SHP77 treated with DMSO at 0.1 percent for 48 hours (cell line): ENCODE measurements at places on chromosomes 11 and 22.

DNA sequence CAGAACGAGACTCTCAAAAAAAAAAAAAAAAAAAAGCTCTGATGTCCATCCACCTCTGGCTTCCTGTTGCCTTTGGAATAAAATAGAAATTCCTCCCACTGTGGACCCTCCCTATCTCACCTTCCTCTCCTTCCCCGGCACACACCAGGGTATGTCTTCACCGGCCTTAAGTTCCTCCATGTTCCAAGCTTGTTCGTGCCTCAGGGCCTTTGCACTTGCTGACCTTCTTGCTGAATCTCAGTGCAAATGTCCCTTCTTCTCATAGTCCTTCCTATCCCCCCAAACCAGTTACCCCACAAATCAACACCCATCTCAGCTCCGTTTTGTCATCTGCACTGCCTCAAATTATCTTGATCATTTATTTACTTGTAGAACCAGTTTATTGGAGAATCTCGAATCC lies 20.6 kb downstream of the IFT27 start:
- no peak for DNase-seq

- DNase-seq = no peak
These were observed 128.8 kb downstream of the SGSM3 start for GRCh38 chr22:40499209-40499623.

GRCh38 chr11:72871119-72871518 lies 56.9 kb downstream of the ATG16L2 start:
- DNase-seq = no peak

DNA sequence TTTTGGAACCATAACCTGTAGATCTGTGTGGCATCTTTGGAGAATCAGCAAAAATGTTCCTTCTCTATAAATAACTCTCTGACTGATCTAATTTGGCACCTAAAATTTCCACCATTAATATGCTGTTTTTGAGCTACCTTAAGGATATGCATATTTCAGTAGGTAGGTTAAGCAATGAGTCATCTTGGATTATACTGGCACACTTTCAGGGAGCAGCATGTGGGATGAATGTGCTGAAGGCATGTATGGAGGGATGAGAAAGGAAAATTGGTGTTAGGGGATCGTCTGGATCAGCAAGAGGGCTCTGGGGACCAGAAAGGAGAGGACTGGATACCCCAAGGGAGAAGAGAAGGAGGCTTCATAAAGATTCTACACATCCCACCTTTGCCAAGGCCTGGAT lies 44.6 kb upstream of the ELF5 start:
- DNase-seq = no peak

- DNase-seq = no peak
These were observed 15.2 kb downstream of the UFD1 start for GRCh38 chr22:19463491-19464469.

- DNase-seq = no peak
These were observed 31.0 kb downstream of the MED17 start for GRCh38 chr11:93814966-93815633.

- DNase-seq = no peak
These were observed 71.7 kb downstream of the PAK1 start for GRCh38 chr11:77402218-77402556.

DNA sequence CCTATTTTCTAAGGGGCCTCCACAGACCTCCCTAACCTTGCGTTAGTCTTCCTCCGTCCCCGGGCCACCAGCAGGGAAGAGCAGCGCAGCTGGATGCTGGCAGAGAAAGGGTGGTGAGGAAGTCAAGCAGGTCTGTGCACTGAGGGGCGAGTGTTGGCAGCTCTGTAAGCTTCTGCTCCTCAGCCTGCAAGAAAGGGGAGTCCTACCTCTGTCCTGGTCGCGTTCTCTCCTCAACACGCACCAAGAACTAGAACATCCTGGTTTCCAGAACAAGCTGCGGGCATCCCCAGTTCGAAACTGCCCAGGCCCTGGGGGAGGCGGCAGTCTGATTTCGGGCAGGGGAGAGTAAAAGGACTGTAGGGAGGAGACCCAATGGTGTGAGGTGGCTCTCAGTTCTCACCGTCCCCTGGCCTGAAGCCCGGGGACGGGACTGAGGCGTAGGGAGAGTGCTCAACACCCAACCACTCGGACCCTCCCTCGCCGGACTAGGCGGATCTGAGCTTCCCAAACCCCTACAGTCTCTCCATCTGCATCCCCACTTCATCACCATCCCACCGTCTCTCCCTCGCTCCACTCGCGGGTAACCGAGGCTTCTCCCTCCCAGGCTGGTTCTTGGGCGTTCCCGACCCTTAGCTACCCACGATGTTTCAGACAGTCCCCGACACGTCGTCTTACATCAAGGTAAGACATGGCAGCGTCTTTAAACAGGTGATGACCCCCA lies 7.7 kb upstream of the FLI1 start:
- no peak for DNase-seq

- DNase-seq = peak; percentile 60
These were observed 33.8 kb downstream of the EHF start for GRCh38 chr11:34654483-34655334.

DNA sequence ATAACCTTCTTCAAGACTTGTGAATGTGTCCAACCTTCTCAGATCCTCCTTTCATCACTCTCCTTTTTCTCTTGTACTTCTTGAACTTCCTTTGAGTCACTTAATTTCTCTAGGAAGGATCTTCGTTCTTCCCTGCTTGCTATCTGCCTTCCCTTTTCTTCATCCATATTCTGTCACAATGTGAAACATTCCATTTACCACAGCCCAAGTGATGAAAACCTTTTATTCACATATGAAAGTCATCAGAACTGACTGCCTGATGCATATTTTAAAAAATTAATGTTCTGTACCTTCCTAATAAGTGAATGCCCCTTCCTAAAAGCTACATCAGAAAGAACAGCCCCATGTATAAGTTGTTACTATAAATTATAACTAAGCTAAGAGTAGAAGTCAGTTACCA lies 520.4 kb upstream of the LUZP2 start:
- DNase-seq = no peak

GRCh38 chr11:72735495-72736027 lies 16.6 kb downstream of the ARAP1 start:
- no peak for DNase-seq

DNA sequence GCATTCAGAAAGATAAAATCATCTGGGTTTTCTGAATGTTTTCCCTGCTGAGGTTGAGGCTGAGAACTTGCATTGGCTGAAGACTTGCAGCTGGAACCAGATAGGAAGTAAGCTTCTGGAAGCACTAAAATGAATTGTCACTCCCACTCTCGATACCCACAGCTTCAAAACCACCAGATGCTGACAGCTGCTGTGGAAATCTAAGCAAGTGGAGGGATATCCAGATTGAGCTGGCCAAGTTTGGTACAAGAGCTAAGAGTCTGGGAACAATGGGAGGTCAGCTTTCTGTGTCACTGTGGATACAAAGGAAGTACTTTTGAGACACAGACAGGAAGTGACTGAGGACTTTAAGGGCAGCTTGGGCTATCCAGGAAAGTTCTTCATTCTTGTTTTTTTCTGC lies 51.3 kb upstream of the CD44 start:
- no peak for DNase-seq

DNA sequence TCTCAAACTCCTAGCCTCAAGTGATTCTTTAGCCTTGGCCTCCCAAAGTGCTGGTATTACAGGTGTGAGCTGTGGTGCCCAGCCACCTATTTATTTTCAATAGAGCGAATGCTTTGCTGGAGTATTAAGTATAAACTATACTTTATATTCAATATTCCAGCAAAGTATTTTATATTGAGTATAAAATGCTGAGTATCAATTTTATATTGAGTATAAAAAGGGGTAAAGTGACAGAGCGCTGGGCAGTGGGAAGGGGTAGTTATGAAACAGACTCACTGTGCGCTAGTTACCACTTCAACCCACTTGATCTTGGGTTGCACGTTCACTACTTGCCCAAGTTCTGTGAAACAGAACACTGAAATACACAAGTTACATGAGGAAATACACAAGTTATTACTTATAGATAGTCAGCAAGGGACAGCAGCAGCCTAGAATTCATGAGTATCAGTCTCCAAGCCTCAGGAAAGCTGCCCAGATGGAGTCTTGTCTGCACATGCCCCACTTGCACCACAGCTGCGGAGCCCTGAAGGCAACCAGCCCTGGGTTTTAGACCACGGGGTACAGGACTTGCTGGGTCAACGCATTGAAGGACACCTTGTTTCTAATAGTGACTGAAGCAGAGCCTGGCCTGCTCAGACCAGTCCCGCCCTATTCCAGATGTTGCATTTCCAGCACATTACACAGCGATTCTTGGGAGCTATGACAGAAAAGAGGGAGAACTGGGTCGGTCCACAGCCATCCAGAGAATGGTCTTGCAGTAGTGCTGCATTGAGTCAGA lies 51.6 kb upstream of the SYT13 start:
- DNase-seq = no peak

DNA sequence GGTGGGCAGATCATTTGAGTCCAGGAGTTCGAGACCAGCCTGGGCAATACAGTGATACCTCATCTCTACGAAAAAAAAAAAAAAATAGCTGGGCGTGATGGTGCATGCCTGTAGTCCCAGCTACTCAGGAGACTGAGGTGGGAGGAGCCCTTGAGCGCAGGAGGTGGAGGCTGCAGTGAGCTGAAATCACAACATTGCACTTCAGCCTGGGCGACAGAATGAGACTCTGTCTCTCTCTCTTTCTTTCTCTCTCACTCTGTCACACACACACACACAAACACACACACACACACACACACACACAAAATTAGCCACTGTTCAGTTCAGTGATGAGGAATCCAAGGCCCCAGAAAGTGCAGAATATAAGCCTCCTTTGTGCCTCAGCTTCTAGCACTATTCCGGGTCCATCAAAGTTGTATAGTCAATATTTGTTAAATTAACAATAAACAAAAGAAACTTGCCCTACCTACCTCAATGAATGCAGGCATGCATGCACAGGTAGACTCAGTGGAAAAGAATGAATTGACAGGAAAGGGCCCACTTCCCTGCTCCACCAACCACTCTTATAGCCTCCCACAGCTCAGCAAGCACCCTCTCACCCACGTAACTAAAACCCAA lies 3.9 kb upstream of the SMIM35 start:
- DNase-seq = no peak

GRCh38 chr11:26234451-26234850 lies 97.5 kb upstream of the ANO3 start:
- no peak for DNase-seq
